ENCODE measurements at places on chromosomes 4 and X.

GRCh38 chrX:78759081-78759480 is 11.6 kb downstream of the LPAR4 start:
- no peaks in the 10 kb centered on the region for H3K4me1 ChIP-seq
- DNase-seq = no peak
- H3K27me3 ChIP-seq = no peaks in the 10 kb centered on the region

DNA sequence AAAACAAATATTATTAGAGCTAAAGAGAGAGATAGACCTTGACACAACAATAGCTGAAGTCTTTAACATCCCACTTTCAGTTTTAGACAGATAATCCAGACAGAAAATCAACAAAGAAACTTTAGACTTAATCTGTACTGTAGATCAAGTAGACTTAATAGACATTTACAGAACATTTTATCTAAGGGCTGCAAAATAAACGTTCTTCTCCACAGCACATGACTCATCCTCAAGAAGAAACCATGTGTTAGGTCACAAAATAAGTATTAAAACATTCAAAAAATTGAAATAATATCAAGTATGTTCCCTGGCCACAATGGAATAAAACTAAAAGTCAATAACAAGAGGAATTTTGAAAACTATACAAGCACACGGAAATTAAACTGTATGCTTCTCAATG is 1510.3 kb upstream of the PCDH10 start:
- no peak overlapping the region for H3K4me3 ChIP-seq
- no peaks in the 10 kb centered on the region for H3K4me1 ChIP-seq
- no peaks in the 10 kb centered on the region for H3K36me3 ChIP-seq
- H3K27ac ChIP-seq = no peak overlapping the region

- no peak for DNase-seq
- no peaks in the 10 kb centered on the region for H3K36me3 ChIP-seq
- H3K4me1 ChIP-seq = no peaks in the 10 kb centered on the region
- no peak overlapping the region for H3K4me3 ChIP-seq
Observed at GRCh38 chr4:184373886-184374405, 100.4 kb downstream of the IRF2 start.

- no peaks in the 10 kb centered on the region for H3K4me1 ChIP-seq
- no peak overlapping the region for H3K4me3 ChIP-seq
- H3K27ac ChIP-seq = no peak overlapping the region
- DNase-seq = no peak
Observed at GRCh38 chr4:150960818-150961217, 54.3 kb downstream of the LRBA start.

GRCh38 chr4:61540944-61541343 is 340.8 kb downstream of the ADGRL3 start:
- no peaks in the 10 kb centered on the region for H3K36me3 ChIP-seq
- H3K4me3 ChIP-seq = no peak overlapping the region
- DNase-seq = no peak
- no peaks in the 10 kb centered on the region for H3K4me1 ChIP-seq
- H3K27ac ChIP-seq = no peak overlapping the region

DNA sequence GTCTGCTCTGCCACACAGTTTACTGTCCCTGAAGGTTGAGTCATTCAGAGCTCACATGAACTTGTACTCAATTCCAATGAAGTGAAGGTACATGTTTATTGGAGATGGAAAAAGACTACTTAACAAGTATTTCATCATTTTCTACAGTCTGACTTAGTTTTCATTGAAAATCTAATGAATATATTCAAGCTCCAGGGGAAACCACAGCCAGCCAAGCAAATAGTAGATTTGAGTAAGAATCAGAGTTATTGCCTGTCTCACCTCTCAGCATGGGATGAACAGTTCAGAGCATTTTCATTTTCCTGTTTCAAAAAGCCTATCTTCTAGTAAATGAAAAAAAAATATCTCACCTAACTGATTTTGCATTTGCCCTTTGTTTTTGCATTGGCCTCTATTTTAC is 1249.4 kb upstream of the DIAPH2 start:
- H3K36me3 ChIP-seq = no peaks in the 10 kb centered on the region
- no peak for DNase-seq

GRCh38 chrX:50622751-50623150 is 152.1 kb upstream of the DGKK start:
- H3K4me3 ChIP-seq = no peak overlapping the region
- no peaks in the 10 kb centered on the region for H3K27me3 ChIP-seq
- no peak for DNase-seq
- no peak overlapping the region for H3K27ac ChIP-seq

- H3K4me1 ChIP-seq = peaks cover 3% of the 10 kb centered on the region
- DNase-seq = no peak
- H3K36me3 ChIP-seq = no peaks in the 10 kb centered on the region
- no peak overlapping the region for H3K27ac ChIP-seq
- H3K4me3 ChIP-seq = no peak overlapping the region
- peaks cover 7% of the 10 kb centered on the region for H3K27me3 ChIP-seq
Observed at GRCh38 chr4:41645728-41646390, 102.7 kb downstream of the PHOX2B start.

GRCh38 chr4:82630079-82630478 is 68.3 kb upstream of the TMEM150C start:
- no peaks in the 10 kb centered on the region for H3K4me1 ChIP-seq
- H3K27me3 ChIP-seq = no peaks in the 10 kb centered on the region
- no peak overlapping the region for H3K4me3 ChIP-seq
- no peaks in the 10 kb centered on the region for H3K36me3 ChIP-seq
- DNase-seq = no peak
- no peak overlapping the region for H3K27ac ChIP-seq

DNA sequence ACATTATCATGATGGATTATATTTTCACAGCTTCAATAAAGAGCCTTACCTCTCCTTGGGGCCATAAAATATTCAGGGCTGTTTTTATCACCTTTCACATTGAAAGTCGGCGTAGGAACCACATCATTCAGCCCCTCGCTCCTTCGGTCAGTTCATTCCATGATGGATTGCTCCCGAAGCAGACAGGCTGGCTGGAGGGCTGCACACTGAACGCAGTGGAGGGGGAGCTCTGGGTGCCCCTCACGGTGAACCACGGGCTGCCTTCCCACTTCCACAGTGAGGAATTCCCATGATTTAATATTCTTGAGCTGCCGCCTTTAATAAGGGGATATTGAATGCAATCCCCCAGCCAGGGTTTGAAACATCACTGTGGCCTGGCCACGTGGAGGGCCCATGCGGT is 16.0 kb downstream of the PPP2R2C start:
- no peak for DNase-seq
- no peak overlapping the region for H3K4me3 ChIP-seq
- H3K27ac ChIP-seq = no peak overlapping the region
- no peaks in the 10 kb centered on the region for H3K27me3 ChIP-seq
- H3K36me3 ChIP-seq = no peaks in the 10 kb centered on the region
